ENCODE measurements at places on chromosomes 16 and 17. TPM values are rescaled to one million over a fixed set of nuclear protein-coding genes. Genes with fewer than 3 reads are reported as not detected.

Gene HOXB6
- 0.66 TPM for total RNA-seq

Gene PDE6G
- total RNA-seq = not detected

Gene SUZ12
- 17.1 TPM for total RNA-seq

Gene HOXB7
- 2.2 TPM for total RNA-seq

Gene CHD9NB
- 5.1 TPM for total RNA-seq

Gene ADCY7
- 50.9 TPM for total RNA-seq

Gene MAF
- total RNA-seq = 160 TPM

Gene SHISA6
- 10.8 TPM for total RNA-seq

Gene FBXL16
- total RNA-seq = 4.6 TPM

Gene BMERB1
- 85.9 TPM for total RNA-seq

Gene KRTAP2-2
- not detected for total RNA-seq

Gene CCL16
- total RNA-seq = not detected

Gene CLEC19A
- total RNA-seq = not detected

Gene HEATR9
- total RNA-seq = not detected

Gene TNFRSF12A
- 16.4 TPM for total RNA-seq

Gene EIF5A
- 106 TPM for total RNA-seq

Gene KRTAP17-1
- not detected for total RNA-seq

Gene ABCC6
- 0.42 TPM for total RNA-seq

All from tibial nerve (tissue), 4 donors.